Immature natural killer cell (primary cell): ENCODE measurements at places on chromosomes 3 and 15.

DNA sequence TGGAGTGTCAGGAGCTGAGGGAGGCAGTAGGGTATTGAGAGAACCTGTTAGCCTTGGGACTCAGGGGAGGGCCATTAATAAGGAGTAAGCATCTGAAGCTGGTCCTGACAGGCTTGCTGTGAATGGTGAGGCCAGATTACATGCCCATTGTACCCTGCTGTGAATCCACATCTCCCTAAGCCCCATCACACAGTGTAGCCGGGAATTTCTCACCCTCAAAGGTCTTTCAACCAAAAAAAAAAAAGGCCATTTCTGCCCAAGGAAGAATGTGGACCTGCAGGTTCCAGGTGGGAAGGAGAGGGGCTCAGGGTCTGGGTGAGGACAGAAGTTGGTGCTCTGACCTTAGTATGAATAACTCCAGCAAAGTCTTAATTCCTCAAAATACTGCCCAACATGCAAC lies 37.2 kb downstream of the MAGEF1 start:
- no peak for DNase-seq

GRCh38 chr3:151086484-151087456 lies 1.3 kb downstream of the MED12L start:
- peak; percentile 50 for DNase-seq

- no peak for DNase-seq
Observed at GRCh38 chr15:34065261-34065660, 26.3 kb upstream of the AVEN start.

- no peak for DNase-seq
Observed at GRCh38 chr3:141764045-141764444, 837 bp downstream of the GRK7 start.

GRCh38 chr15:101442272-101442671 lies 47.2 kb downstream of the PCSK6 start:
- DNase-seq = no peak

GRCh38 chr3:20256144-20256543 lies 70.1 kb upstream of the SGO1 start:
- no peak for DNase-seq

- DNase-seq = no peak
Observed at GRCh38 chr3:98962189-98962930, 60.9 kb upstream of the DCBLD2 start.

- no peak for DNase-seq
Observed at GRCh38 chr3:50190936-50191660, at the start of gene GNAT1. Gene GNAT1 (plus strand): TSS chr3:50191610. CDS start chr3:50191726, 116 bp downstream.

GRCh38 chr3:87173071-87173470 lies 54.0 kb upstream of the CHMP2B start:
- DNase-seq = no peak

- DNase-seq = no peak
Observed at GRCh38 chr15:94228611-94229010, 2.8 kb upstream of the MCTP2 start.

DNA sequence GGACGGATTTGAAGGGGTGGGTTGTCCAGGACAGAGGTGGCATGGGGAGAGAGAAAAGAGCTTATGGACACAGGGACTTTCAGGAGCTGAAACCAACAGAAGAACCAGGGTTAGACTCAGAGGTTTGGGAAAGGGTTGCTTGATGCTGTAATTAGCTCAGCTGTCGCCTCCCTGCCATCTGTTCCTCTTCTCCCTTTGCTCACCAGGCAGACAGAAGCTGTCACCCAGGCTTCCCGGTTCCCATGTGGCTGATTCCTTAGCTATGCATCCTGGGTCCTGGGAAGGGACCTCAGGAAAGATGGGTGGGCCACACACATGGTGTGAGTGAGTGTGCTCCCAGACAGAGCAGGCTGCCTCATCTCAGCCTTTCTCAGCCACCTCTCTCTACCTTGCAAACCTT lies 14.1 kb downstream of the PTPN23 start:
- no peak for DNase-seq

GRCh38 chr3:40921251-40921650 lies 278.1 kb upstream of the CTNNB1 start:
- no peak for DNase-seq

- no peak for DNase-seq
Observed at GRCh38 chr15:35379972-35380371, 166.0 kb downstream of the DPH6 start.

DNA sequence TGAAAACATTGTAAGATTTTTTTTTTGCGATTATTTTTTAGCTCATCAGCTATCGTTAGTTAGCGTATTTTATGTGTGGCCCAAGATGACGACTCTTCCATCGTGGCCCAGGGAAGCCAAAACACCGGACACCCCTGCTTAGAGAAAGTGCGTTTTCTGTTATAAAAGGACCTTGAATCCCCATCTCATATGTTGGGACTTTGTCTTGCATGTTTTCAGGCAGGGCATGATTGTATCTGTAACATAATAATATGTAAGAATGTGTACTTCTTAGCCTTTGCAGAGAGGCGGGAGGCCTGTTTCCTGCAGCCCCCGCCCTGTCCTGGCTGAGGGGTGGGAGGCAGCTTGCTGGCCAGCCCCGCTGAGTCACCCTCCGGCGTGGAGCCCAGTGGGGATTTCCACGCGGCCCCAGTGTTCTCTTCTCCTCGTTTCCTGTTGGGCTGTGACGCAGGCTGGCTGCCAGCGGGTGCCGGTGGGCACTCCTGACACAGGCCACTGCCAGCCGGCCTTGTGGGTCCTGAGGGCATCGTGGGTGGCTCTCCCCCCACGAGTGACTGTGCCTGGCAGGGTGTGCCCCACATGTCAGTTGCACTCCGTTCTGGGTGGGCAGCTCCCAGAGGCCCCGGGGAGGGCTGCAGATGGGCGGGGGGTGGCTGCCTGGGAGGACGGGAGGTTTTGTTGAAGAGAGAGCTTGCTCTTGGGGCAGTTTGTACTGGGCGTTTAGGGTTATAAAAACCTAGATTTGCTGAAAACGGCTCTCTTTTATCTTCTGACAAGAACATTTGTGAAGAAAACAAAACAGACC lies 55.6 kb downstream of the SMAD3 start:
- DNase-seq = peak; percentile 95

DNA sequence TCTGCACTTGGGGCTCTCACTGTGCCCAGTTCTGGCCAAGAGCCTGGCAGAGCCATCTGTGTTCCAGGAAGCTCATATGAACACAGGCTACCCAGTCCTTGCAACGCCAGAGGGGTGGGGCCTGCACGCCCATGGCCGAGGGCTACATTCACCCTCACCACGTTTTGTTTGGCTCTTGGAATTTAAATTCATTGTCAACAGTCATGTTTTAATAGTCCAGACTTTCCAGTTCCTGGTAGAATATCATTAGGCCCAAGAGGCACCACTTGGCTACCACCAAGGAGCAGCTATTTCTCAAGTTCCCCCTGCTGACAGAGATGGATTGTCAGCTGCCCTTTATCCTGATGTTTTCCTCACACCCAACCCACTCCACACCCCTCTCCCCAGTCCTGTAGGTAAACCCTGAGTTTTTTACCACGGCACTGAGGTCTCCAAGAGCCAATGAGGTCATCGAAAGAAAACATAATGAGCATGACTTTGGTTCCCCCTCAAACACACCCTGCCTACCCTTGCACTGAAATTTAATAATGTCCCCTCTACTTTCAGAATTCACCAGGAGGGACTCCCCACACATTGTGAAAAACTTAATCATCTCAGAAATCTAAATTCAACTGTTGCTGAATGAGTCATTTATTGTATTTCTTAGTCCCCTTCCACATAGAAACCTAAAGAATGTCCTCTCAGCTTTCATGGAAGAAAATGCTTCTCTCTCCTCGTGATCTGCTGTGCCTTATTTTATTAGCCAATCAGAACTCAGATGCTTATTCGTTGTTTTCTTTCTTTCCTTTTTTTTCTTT lies 125.1 kb downstream of the SHQ1 start:
- DNase-seq = no peak

DNA sequence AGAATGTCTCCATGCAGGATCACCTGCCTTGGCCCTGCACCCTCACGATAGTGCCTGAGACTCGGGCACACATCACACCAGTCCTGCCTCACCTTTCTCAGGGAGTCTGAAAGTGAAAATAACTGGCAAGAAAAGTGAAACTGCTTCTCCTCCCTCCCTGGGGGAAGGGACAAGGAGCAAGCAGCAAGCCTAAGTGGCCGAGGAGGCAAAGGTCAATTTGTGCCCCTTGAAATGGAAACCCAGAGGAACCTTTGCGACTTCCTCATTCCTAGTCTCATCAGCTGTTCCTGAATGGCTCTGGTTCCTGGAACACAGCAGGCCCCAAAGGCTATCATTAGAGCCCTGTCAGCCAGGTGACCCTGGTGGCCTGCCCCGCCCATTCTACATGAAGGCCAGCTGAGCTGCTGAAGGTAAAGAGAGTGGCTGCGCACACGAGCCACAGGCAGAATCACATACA lies 28.0 kb upstream of the SLCO2A1 start:
- DNase-seq = no peak

- peak; percentile 38 for DNase-seq
Observed at GRCh38 chr3:152323834-152324233, 55.1 kb downstream of the MBNL1 start.

- DNase-seq = no peak
Observed at GRCh38 chr3:148748283-148748682, 50.6 kb downstream of the AGTR1 start.

GRCh38 chr3:124886168-124887056 lies 753 bp downstream of the ITGB5 start:
- peak; percentile 8 for DNase-seq

GRCh38 chr3:169137076-169137475 lies 526.4 kb downstream of the MECOM start:
- no peak for DNase-seq

DNA sequence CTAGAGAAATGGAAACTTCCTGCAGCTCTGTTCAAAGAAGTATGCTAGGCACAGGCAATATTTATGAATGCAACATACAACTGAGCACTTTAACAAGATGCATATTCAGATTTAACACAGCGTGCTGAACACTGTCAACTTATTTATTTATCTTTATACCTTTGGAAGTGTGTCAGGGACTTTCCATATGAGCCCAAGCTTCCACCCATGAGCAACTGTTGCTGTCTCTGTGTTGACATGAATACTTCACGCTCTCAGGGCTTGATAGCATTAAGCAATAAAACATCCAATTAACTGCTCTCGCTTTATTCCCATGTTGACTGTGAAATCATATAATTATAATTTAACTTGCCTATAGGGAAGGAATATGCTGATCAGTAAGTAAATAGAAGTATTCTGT lies 116.6 kb upstream of the ROBO1 start:
- no peak for DNase-seq

DNA sequence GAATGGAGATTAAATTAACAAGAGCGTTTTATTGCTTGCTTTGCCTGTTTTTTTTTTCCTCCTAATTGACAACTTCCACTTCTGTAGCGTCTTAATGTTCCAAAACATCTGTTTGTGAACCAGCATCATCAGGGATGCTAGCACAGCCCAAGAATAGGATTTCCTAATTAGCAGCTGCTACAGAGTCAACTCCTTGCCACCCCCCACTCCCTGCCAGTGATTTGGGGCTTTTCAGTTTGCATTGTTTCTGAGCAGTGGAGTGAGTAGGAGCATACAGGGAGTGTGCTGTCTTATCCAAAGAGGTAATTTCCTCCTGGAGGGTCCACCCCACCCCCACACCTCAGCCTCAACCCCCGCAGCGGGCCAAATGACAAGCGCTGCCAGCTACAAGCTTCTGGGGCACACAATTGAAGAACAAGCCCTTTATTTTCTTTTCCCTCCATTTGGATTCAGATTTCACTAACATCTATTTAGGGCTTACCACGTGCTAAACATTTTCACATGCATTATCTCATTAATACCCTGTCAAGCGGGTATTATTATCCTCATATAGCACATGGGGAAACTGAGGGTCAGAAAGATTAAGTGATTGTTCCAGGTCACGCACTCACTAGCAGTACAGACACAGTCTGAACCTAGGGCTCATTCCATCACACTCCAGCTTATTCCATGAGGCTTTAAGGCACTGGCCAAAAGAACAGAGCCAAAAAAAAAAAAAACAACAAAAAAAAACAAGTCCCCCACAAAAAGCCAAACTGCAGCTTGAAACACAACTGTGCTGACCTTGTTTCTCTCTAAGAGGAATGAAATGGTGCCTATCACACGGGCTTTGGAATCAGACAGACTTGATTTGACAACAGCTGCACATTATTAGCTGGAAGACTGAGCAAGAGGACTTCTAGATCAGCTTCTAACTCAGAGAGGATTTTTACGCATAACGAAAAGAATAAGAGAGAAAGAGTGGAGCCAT lies 16.4 kb downstream of the HEG1 start:
- DNase-seq = no peak

DNA sequence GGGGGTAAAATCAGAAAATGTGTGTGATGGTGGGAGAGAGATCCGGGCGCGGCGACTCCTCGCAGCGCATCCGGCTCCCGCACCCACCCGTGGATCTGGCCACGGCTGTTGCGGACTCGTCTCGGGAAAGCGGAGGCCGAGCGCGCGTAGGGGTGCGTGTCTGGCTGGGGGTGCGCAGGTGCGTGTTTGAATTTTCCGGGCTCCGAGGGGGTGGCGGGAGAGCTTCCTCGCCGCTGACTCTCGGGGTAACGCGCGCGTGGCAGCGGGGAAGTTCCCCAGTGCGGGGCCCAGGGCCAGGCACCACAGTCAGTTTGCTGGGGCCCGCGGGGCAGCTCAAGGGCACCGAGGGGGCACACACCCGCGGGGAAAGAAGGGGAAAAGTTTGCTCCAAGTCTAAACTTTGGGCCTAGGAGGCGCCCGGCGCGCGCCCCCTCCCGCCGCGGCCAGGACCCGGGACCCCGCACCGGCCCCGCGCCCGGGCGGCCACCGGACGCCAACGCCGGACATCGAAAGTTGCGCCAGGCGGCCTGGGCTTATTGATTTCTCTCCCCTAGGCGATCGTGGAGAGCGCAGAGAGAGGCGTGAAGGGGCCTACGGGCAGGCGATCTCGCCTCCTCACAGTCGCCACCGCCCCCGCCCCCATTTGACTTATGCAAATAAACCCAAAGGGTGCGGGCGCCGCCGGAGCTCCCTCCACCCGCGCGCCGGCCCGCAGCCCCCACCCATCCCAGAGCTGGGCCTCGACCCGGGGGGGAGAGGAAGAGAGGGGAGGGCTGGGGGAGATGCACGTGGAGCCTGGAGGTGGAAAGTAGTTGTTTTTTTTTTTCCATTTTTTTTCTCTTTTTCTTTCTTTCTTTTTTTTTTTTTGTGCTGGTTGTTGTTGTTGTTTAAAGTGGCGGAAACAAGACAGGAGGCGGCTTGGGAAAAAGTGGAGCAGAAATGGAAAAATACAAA lies 639 bp downstream of the FOXP1 start:
- DNase-seq = peak; percentile 46

DNA sequence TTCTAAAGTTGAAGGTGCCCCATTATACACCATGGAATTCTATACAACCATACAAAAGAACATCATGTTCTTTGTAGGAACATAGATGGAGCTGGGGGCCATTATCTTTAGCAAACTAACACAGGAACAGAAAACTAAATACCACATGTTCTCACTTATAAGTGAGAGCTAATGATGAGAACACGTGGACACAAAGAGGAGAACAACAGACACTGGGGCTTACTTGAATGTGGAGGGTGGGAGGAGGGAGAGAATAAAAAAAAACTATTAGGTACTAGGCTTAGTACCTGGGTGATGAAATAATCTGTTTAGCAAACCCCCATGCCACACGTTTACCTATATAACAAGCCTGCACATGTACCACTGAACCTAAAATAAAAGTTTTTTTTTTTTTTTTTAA lies 342.7 kb downstream of the PLCL2 start:
- peak; percentile 7 for DNase-seq
